ENCODE measurements at places on chromosomes 3 and 15. TPM values are rescaled to one million over a fixed set of nuclear protein-coding genes. Genes with fewer than 3 reads are reported as not detected.
A peak's percentile ranks its signal among the peaks of the same experiment; 100 is the strongest.

The EFHB gene
- total RNA-seq, result under 0.01 TPM

The ZIC1 gene
- total RNA-seq, result not detected

The ITIH4 gene
- 1.3 TPM for total RNA-seq

The CD200R1L gene
- total RNA-seq, result not detected

The CYP1A2 gene
- not detected for total RNA-seq

The CPLX3 gene
- total RNA-seq, result not detected

The MINAR1 gene
- total RNA-seq, result 2.3 TPM

The WDR49 gene
- 0.32 TPM for total RNA-seq

The TMEM108 gene
- 0.32 TPM for total RNA-seq

The CFAP100 gene
- not detected for total RNA-seq

The MYRIP gene
- total RNA-seq, result not detected

The FAN1 gene
- 12.9 TPM for total RNA-seq

The CHDH gene
- 0.32 TPM for total RNA-seq

- DNase-seq, result no peak
These were observed 55.3 kb upstream of the KIF23 start for GRCh38 chr15:69358850-69359249.

DNA sequence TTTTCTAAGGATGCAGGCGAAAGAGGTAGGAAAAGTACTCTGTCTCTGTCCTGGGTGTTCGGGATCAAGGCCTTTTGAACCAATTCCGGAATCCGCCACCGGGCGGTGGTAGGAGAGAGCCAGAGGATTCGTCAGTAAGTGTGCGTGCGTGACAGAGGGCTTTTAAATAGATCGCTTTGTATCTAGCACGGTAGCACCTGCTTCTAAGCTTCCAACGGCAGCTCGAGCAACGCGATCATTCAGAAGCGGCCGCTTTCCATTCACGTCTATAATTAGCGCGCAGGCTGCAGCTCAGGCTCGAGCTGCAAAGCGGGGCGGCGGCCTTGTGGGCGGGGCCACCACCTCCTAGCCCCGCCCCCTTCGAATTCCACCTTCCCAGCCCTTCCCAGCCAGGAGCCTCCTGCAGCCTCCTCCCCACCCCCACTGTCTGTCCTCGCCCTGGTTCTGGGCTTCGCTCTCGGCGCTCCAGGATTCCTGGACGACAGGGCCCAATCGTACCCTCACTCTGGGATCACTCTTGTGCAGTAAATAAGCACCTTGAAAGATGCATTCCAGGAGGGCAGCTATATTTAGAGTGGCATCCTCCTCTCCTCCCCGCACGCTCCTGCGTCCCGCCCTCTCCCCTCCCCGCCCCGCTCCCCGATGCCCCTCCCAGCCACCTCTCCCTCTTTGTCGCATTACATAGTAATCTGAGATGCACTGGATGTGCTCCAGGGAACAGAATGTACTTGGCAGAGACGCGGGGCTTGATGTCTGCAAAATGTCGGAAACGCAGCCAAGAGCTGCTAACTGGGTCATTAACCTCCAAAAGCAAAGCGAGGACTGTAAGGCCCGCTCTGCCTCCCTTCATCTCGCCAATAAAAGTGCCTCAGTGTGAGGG is 224.1 kb upstream of the TPRG1 start:
- peak; percentile 100 for DNase-seq

GRCh38 chr3:62622553-62623174 is 249.3 kb upstream of the FEZF2 start:
- peak; percentile 68 for DNase-seq

- no peak for DNase-seq
These were observed 378.7 kb downstream of the MCTP2 start for GRCh38 chr15:94610069-94610468.

DNA sequence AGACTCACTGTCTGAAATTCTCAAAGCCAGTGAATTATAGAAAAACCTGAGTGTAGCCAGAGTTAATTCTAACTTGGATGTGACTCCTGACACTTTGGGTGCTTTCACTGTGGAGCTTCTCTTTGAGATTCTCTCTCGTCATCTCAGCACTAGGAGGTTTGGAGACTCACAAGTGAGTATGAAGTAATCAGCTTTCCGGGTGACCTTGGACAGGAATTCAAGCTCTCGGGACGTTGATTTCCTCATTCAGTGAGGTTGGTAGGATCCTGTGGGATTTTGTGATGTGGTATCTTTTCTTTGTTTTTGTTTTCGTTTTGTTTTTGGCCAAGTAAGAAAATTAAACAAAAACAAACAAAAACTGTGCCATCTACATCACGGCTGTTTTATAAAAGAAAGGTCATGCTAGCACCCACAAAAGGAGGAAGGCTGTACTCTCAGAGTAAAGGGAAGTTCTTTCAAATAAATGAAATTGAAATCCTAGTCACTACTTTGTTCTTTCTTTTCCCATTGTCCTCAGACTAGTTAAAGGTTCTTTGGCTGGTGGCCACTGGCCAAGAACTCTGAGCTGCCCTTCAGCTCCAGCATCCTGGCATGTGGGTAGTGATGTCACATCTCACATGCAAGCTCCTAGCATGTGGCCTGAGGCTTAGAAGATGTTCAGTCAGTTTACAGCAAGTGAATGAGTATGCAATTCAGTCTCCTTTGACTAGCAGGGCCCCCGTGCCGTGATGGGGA is 263.3 kb upstream of the TPM1 start:
- DNase-seq, result peak; percentile 82

DNA sequence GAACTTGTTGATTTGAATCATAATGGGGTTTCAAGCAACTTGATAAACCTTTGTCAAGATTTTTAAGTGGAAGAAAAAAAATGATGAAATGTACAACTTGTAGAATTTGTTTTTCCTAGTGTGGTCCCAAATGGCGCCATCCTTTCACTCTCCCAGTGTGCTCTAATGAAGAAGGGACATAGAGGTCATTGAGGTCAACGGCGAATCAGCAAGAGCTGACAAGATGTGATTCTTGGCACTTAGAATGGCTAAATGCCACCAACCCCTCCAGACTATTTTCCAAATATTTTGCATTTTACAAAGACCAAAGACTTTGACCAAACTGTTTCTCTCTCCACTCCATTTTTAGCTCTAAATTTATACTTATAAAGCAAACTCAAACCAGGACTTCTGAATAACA is 320.2 kb upstream of the MME start:
- DNase-seq, result no peak

DNA sequence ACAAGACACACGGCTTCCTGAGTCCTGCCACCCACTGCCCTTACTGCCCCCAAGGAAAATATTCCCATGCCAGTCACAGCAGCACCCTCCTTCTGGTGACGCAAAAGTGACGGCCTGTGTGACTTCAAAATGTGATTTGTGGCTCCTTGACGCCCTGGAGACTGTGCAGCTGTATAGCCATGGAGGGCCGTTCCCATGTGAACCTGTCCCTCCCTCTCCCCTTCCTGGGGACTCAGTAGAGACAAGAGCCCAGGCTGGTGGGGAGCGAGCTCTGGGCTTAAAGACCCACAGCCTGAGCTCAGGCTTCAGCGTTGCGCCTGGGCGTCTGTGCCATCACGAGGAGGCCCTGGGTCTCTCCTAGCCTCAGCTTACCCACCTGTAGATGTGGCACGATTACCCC is 78.2 kb downstream of the TOP2B start:
- no peak for DNase-seq

- DNase-seq, result no peak
These were observed 40.8 kb downstream of the HMG20A start for GRCh38 chr15:77461486-77461885.

DNA sequence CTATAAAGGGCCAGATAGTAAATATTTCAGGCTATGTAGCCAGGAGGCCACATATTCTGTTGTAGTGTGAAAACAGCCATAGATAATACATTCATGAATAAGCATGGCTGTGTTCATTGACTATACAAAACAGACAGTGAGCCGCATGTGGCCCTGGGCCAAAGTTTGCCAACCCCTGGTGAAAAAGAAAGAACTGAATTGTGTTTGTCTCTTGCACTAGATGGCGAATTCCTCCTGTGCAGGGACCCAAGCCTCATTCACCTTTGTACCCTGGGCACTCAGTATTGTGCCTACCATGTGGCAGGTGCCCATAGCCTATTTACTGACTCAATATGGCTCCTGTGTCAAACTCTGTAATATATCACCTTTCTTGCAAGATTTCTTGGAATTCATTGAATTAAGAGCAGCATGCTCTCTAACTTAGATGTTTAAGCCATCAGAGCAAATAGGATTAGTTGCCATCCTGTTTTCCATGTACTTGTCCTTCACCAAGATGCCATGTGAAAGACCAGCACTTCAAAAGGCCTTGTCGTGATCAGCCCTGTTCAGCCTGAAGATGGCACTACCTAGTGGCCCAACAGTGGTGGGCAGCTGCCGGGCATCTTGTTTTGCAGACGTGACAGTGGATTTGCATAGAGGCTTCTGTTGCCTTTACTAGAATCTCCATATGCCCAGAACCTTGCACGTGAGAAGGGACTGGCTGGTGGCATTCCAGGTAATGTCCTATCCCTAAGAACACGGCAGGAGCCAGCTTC is 50.9 kb upstream of the CMTM7 start:
- no peak for DNase-seq

DNA sequence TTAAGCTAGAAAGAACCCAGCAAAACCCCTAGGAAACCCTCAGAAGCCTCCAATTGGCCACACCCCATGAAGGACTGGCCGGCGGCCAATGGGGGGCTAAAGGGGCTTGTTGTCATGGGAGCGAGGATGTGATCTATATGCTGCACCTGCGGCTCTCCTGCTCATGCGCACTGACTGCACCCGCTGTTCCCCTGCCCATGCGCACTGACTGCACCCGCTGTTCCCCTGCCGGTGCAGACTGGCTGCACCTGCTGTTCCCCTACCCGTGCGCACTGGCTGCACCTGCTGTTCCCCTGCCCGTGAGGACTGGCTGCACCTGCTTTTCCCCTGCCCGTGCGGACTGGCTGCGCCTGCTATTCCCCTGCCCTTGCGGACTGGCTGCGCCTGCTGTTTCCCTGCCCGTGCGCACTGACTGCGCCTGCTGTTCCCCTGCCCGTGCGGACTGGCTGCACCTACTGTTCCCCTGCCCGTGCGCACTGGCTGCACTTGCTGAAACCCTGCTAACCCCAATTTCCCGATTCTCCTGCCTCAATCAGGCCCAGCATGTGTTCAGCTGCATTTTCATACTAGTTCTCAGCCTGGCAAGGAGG is 16.8 kb upstream of the MCCC1 start:
- no peak for DNase-seq
